ENCODE measurements at places on chromosomes 16 and 17.

DNA sequence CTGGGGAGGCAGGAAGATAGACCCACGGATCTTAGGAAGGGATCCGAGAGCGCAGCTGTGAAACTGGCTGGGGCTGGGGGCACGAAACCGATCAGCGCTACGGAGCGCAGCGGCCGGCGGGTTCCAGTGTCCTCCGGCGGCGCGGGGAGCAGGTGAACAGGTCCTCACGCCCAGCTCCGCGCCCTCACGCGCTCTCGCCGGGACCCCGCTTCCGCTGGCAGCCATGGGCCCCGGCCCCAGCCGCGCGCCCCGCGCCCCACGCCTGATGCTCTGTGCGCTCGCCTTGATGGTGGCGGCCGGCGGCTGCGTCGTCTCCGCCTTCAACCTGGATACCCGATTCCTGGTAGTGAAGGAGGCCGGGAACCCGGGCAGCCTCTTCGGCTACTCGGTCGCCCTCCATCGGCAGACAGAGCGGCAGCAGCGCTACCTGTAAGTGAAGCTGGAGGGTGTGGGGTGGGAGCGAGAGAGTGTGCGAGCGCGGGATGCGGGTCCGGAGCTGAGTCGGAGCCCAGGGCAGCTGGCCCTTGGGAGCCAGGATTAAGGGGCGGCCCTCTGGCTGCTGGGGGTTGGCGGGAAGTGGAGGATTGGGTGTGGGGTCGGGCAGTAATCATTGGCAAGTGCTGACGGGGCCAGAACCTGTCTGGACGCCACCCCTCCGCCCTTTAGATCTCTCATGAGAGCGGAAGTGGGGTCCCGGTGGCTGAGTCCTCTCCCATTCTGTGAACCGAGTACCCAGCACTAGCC is 479 bp downstream of the ITGA3 start:
- DNase-seq = peak; percentile 71

DNA sequence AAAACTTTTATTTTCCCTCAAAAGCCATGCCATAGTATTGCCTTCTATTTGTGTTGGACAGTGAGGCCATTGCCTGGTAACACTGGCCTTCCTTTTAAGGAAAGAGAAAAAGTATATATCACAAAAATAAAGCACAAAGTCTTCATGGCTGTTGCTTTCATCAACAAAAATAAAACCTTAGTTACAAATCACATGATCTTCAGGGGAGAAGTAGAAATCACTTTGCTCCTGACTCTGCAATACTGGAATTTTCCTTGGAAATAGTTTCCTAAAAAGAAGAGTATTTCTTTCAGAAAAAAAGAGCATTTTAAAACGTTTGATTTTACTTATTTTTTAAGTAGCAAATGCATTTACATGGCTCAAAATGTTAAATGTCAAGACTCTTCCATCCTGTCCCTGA is 41.9 kb downstream of the FAM20A start:
- no peak for DNase-seq

- DNase-seq = no peak
Observed at GRCh38 chr17:28267720-28268609, 51.0 kb upstream of the TMEM97 start.

- DNase-seq = no peak
Observed at GRCh38 chr17:13495423-13495822, 106.3 kb downstream of the HS3ST3A1 start.

DNA sequence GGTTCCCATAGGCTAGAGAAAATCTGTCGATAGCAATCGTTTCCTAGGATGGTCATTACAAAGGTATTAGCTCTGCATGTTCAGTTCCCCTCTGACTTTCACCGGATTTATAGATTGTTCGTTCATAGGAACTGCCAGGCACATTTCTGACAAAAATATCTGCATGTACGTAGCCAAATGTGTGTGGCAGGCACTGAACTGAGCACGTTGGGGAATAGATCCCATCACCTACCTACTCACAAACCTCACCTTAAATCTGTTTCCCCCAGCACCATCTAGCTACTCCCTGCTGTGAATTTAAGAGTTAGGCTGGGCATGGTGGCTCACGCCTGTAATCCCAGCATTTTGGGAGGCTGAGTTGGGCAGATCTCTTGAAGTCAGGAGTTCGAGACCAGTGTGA is 64.5 kb upstream of the TANC2 start:
- no peak for DNase-seq

DNA sequence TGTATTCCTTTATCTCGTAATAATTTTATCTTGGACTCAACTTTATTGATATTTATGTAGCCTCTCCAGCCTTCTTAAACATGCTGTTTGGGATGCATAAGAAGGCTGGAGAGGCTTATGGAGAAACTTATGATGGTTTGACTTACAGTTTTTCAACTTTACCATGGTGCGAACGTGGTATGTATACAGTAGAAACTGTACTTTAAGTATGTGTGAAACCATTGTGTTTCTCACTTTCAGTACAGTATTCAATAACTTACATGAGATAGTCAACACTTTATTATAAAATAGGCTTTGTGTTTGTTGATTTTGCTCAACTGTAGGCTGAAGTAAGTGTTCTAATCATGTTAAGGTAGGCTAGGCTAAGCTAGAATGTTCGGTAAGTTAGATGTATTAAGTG is 206.8 kb downstream of the SEC14L1 start:
- DNase-seq = no peak

DNA sequence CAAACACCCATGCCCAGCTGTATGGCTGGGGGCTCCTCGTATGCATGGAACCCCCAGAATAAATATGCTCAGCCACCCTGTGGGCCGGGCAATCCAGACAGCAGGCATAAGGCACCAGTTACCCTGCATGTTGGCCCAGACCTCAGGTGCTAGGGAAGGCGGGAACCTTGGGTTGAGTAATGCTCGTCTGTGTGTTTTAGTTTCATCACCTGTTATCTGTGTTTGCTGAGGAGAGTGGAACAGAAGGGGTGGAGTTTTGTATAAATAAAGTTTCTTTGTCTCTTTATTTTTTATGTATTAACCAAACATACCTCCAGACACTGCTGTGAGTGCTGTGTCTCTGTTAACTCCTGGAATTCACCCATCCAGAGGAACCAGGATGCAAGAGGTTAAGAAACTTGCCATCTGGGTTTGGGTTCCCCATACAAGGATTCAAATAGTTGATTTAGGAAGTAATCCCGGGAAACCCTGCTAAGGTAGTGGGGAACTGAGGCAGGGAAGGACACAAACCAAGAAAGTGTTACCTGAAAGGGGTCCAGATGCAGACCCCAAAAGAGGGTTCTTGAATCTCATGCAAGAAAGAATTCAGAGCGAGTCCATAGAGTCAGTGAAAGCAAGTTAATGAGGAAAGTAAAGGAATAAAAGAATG is 37.4 kb upstream of the IL21R start:
- no peak for DNase-seq

- peak; percentile 47 for DNase-seq
Observed at GRCh38 chr17:72614871-72615626, 477.4 kb downstream of the SLC39A11 start.

GRCh38 chr16:10612649-10613179 is 32.3 kb upstream of the EMP2 start:
- no peak for DNase-seq
